ENCODE measurements at places on chromosomes 16 and 17.

GRCh38 chr17:50188921-50189549 lies 12.4 kb downstream of the COL1A1 start:
- DNase-seq, result no peak

GRCh38 chr17:13492737-13493122 lies 109.0 kb downstream of the HS3ST3A1 start:
- DNase-seq, result no peak

DNA sequence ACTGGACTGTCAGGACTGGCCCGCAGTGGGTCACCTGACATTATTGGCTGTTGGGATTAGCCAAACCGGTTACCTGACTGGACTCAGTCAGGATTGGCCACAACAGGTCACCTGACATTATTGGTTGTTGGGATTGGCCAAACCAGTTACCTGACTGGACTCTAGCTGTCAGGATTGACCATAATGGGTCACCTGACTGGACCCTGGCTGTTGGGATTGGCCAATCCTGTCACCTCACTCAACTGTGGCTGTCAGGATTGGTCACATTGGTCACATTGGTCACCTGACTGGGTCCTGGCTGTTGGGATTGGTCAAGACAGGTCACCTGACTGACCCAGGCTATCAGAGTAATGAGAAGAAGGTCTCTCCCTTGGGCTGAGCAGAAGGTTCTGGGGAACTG lies 207.7 kb upstream of the SDK2 start:
- no peak for DNase-seq

DNA sequence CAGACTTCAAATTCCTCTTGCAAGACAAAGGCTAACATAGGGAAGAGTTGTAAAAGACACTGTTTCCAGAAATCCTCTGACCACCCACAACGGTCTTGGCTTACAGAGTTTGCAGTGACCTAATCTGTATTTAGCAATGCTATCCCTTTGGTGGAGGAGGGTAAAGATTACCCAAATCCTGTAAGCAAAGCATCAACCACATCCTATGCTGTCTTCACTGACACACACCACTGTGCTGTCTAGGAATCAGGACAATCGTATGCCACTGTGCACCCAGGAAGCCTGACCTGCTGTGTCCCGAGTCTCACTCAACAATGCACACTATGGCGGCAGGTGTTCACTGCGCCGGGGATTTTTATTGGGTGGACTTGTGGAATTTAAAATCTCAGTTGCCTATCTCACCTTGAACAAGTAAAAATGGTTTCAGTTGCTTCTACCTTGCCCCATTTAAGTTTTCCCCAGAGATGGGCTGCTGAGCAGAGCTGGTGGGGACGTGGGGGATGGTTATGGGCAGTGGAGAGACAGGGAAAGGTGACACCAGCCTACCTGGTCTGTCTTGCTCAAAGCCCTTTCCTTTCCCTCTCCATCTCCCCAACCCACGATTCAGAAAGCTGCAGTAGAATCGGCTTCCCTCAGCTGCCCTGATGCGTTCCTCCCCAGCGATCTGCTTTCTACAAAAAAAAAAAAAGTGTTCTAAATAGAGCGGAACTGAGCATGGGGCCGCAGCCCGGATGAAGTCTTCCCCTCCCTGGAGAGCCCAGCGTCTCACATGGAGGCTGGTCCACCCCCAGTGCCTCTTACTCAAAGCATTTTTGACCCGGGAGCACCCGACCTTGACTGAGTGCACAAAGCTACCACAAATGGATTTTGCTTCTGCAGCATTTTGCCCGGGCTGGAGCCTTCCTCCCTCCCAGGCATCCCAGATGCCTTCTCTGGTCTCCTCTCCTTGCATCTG lies 271.5 kb downstream of the SOX9 start:
- no peak for DNase-seq

- DNase-seq, result no peak
Observed at GRCh38 chr16:2848933-2849725, 8.8 kb downstream of the PRSS22 start.

GRCh38 chr16:18788828-18789514 lies 1.2 kb downstream of the RPS15A start:
- no peak for DNase-seq

DNA sequence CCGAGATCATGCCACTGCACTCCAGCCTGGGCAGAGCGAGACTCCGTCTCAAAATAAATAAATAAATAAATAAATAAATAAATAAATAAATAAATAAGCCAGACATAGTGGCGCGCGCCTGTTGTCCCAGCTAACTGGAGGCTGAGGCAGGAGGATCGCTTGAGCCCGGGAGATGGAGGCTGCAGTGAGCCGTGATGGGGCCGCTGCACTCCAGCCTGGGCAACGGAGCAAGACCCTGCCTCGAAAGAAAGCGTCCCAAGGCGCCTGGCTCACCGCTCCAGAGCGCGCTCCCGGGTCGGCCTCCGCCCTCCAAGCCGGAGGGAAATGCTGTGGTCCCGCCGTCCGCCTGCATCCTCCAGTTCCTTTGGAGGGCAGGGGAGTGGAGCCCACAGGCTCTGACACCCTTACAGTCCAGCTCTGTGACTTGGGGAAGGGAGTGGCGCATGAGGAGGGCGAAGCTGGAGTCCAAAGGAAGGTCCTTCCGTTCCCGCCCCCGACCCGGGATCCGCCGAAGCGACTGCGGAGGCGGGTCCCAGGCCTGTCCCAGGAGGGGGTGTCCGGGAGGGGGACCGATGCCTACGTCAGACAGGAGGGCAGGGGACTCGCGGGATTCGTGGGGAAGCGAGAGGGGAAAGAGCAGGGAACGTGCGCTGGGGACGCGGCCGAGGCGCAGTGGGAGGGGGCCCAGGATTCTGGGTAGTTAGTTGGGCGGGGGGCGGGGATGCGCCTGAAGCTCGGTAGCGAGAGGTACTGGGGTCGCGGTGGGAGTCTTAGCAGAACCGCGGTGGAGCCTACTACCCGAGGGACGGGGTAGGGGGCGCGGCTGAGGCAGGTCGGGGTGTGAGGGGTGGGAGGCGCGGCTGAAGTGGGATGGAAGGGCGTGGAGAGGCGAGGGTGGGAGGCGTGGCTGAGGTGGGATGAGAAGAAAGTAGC lies 8.4 kb upstream of the TRPV2 start:
- DNase-seq, result no peak

DNA sequence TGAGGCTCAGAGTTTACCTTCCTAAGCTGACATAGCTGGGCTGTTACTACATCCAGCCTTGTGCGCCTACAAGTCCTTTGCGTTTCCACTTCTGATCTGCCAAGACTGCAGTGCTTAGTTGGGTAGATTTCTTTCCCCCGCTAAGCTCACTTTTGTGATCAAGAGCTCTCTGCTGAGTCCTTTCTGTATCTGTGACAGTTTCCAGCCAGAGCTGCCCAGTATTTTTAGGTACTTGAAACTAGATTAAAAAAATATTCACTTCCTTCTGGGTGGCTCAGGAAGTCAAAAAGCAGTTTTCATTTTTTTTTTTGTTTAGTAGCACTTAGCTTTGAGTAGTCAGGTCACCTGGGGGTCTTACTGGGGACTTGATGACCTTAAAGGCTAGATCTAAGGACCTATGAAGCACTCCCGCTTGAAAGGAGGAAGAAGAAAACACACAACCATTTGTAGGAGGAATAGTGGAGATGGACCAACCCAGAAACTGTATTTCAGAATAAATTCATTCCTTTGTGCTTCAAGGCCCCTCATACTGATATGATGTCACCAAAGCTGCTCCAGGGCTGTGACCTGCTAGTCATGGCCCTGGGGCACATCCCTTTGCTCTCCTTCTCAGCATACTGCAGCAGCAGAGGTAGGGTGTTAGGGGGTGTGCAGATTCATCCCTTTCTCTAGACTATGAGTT lies 75.6 kb upstream of the HNF1B start:
- no peak for DNase-seq

DNA sequence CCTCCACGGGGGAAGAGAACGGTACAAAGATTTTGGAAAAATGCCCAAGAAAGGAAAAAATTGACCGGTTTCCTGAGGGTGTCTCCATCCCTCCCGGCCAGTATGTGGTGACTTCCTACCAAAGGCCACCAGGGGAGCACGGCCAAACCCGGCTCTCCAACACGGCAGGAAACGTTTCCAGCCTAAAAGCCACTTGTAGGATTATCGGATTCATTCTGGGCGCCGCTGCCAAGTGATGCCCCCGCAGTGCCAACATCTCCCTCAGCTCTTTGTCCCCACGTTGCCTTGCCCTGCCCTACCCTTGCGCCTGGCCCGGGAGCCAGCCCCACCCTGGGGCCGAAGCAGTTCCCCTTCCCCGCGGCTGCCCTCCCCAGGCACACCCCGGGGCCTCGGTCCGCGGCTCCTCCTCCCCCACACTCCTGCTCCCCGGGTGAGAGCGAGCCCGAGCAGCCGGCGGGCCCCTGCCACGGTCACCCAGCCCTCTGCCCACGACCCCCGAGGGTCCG lies 688 bp downstream of the CRK start:
- peak; percentile 9 for DNase-seq

DNA sequence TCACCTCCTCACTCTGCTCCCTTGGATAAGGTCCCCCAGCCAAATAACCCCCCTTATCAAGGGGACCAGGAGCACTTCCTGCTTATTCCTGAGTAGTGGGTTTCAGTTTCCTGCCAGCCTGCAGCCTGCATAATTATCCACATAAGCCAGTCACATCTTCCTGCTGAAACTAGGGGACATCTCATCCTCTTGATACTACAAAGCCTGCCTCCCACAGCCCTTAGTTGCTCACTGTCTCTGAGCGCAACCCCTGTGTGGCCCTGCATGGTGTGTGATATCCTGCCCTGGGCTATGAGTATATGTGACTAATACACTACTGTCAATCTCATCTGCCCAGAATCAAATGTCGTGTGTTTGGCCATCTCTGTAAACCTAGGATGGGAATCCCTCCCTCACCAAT lies 8.0 kb upstream of the XYLT2 start:
- DNase-seq, result no peak

DNA sequence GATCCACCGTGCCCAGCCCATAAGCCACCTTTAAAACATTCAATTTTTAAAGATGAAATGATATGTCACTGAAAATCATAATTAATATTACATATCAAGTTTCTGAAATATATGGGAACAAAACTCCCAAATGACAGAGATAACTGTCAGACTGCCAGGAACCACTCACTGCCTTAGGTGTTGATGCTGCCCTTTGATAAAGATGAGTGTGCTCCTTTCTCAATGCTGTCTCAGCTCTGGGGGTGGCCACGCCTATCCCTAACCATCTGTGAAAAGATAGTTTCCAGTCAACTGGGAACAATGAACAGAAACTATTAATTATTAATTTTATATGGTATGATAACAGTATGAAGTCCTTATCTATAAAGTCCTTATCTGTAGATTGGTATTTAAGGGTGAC lies 177.7 kb downstream of the MYO1D start:
- DNase-seq, result no peak

DNA sequence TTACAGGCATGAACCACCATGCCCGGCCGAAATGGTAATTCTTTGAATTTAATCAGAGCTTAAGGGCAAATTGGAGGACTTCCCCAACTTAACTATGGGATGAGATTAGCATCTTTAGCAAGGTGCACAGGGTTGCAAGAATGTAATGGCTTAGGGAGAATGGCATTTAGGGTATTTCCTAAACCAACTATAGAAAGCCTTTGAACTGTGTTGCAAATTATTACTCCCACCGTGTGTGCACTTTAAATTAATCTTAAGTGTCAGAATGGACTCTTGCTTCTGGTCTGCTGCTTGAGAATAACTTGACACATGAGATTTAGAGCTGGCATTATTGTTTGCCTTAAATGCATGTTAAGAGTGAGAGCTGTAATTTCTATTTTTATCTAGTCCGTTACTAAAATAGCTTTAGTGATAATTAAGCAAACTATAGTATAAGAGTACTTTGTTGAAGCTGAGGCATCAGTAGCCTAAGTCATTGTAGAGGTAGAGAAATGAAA lies 59.8 kb downstream of the TUBD1 start:
- no peak for DNase-seq

DNA sequence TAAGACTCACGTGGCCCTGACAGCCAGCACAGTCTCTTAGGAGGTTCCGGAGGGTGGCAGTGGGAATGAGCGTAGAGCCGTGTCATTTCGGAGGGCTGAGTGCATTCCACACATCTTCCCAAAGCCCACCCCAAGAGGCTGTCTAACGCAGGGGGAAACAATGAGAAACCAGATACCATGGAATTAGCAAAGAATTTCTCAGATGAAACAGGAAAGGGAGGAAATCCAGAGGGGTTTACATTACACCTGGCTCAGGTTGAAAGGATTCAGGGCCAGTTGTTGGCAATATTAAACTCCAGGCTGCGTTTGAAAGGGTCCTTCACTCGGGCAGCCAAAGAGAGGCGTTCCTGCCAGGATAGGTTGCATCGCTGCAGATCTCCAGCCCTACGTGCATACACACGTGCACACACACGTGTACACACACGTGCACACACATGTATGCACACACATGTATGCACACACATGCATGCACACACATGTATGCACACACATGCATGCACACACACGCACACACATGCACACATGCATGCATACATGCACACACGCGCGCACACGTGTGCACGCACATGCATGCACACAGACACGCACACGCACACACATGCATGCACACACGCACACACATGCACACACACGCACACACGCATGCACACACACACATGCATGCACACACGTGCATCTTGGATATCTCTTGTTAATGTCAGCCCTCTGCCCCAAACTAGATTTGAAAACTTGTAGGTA lies 12.2 kb downstream of the CBX4 start:
- DNase-seq, result no peak

DNA sequence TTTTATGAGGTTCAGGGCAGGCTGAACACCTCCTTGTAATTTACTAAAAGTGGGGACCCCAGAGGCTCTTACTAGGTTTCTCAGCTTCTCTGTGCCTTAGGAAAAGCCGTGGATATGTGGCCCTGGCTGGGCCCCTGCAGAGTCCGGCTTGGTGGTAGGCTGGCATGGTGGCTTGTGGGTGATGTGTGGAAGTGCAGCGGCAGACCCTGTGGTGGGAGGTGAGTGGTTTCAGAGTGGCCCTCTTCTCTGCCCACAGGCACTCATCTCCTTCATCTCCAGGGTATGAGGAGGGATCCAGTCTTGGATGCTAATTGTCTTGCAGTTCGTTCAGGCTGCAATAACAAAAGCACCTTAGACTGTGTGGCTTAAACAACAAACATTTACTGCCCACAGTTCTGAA lies 58.9 kb downstream of the ASIC2 start:
- no peak for DNase-seq

GRCh38 chr17:78715000-78715771 lies 66.9 kb downstream of the CYTH1 start:
- DNase-seq, result no peak

GRCh38 chr16:62135446-62135845 lies 99.2 kb upstream of the CDH8 start:
- no peak for DNase-seq

- DNase-seq, result no peak
Observed at GRCh38 chr16:85762970-85763369, 12.1 kb upstream of the C16orf74 start.

- DNase-seq, result no peak
Observed at GRCh38 chr16:54508351-54508750, 221.8 kb upstream of the IRX3 start.

- DNase-seq, result no peak
Observed at GRCh38 chr17:56114469-56114868, 38.8 kb upstream of the ANKFN1 start.

DNA sequence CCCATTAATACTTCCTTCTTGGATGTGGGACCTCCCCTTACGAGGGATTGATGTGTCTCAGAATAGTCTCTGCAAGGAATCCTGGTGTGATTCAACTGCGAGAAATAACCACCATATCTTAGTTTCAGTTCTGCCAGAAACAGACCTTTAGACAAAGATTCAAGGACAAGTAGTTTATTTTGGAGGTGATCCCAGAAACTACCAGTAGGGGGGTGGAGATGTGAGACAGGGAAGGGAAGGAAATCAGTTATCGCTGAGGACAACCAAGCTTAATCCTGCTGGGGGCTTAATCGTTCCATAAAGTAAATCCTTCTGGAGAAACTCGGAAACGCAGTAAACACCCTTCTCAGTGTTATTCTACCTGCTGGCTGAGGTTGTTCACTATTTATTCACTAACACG lies 5.0 kb upstream of the SDR42E1 start:
- DNase-seq, result no peak
